ENCODE measurements at places on chromosomes 3 and 15.
A peak's percentile ranks its signal among the peaks of the same experiment; 100 is the strongest.

GRCh38 chr3:57706462-57706861, 13.6 kb upstream of the DENND6A start:
- no peak for DNase-seq

DNA sequence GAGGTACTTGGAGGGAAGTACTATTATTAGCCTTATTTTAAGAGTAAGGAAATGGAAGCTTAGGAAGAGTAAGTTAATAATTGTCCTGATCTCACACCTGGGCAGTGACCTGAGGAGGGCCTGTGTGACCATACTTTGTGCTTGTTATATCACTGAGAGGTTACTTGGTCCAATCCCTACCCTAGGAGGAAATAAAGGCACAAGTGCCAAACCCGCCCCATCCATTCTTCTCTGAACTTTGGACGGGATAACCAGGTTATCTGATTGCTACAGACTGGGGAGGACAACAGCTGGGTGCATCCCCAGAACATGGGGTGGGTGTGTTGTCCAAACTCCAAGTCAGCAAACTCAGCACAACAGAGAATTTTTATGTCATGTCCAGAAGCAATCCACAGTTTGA, 77.7 kb upstream of the NR2E3 start:
- DNase-seq, result no peak

GRCh38 chr3:17979252-17979651, 236.8 kb upstream of the TBC1D5 start:
- DNase-seq, result no peak

DNA sequence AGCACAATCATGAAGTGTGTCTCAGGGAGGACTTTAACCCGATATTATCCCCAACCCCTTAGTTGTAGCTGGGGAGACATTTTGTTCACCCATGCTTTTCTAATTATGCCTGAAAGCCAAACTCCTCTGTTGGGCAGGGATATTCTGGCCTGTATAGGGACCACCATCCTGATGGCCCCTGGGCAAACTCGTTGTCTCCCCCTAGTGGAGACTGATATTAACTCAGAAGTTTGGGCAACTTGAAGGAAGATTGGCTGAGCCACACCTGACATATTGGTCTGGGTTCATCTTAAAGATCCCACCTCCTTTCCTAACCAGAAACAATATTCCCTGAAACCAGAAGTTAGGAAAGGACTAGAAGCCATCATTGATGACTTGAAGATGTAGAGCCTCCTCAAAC, 42.3 kb downstream of the TM4SF18 start:
- peak; percentile 3 for DNase-seq

DNA sequence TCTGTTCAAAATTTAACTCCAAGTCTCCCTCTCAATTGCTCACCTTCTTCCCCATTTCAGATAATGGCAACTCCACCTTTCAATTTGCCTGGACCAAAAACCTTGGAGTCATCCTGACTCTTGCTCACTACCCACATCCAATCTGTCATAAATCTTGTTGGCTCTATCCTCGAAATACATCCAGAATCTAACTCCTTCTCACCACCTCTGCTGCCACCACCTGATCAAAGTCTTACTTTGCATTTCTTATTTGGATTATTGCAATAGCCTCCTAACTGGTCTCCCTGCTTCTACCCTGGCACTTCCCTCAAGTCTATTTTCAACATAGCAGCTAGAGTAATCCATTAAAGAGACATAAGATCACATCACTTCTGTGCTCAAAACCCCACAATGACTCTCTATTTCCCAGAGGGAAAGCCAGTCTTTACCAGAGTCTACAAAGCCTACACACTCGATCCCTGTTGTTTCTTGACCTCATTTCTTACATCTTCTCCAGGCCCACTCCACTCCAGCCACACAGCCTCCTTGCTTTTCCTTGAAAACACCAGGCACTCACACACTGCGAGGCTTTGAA, 86.6 kb downstream of the GPR156 start:
- peak; percentile 21 for DNase-seq

GRCh38 chr3:114887806-114888205, 259.3 kb downstream of the ZBTB20 start:
- no peak for DNase-seq

GRCh38 chr3:70982700-70983140, 600.8 kb downstream of the FOXP1 start:
- DNase-seq, result no peak

DNA sequence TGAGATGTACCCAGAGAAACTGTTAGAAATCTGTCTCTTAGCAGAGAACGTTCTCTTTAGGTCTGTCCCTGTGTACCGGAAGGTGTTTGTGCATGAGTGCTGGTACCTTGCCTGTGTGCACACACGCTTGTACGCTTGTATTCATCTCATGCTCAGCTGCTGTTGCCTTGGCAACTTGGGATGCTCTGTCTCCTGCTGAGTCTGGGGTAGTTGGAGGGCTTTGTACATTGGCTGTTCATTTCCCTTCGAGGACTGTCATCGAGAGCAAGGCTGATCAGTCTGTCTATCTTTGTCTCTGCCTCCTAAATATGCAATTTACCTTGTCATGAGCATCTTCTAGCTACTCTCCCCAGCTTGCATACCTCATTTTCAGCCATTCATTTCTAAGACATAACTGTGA, 147.2 kb downstream of the SLCO3A1 start:
- DNase-seq, result no peak

GRCh38 chr3:67689806-67690205, 35.4 kb upstream of the SUCLG2 start:
- no peak for DNase-seq

- no peak for DNase-seq
Measured at GRCh38 chr3:99774467-99774866, 43.2 kb upstream of the CMSS1 start.

- no peak for DNase-seq
Measured at GRCh38 chr15:48333540-48333939, 2.3 kb downstream of the DUT start.

DNA sequence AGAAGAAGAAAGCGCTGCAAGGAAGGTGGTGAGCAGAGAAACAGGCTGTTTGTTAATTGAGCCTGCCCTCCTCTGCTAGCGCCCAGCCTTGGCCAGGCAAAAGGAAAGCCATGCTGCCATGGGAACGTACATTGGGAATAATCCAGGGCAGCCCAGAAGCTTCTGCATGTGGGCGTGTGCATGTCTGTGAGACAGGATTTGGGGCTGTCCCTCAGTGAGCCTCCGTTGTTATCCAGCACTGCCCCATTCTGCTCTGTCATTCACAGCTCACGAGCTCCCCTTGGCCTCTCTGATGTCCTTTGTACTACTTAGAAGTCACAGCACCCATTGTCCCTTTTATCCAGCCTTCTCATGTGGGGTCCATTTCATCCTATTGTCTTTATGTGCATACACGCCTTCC, 239.1 kb upstream of the ROPN1 start:
- no peak for DNase-seq

GRCh38 chr3:32630266-32630665, 54.7 kb upstream of the CNOT10 start:
- no peak for DNase-seq

DNA sequence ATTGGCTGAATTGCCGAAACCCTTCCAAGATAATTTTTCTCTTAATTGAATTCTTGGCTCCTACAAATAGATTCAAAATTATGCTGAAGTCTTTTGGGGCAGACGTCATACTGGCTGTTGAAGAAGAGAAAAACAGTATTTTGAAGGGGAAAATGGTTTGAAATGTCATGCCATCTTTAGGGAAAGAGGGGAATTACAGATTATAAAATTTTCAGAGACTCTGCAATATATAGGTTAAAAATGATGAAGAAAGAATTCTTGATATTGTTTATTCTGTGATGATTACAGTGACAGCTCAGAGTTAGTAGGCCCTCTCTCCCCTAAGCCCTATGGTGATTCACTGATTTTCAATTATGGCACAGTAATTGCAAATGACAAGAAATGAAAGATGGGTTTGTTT, 86.1 kb downstream of the CGNL1 start:
- no peak for DNase-seq

- DNase-seq, result no peak
Measured at GRCh38 chr3:177837951-177838655, 640.8 kb upstream of the TBL1XR1 start.

DNA sequence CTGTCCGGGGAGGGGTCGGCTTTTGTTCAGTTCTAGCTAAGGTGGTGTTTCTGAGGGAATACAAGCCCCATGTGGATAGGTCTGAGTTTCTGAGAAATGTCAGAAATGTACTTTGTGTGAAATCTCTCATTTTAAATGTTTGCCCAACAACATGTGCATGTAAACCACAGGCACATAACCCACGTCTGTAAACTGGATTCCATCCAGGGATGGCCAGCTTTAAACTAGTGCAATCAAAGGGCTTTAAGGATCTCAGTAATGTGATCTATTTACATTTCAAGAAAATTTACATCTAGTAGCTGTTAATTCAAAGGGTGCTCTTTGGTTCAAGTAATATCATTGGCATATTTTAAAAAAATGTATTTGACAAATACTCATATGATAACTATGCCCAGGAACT, 52.0 kb downstream of the POLR2M start:
- DNase-seq, result no peak

DNA sequence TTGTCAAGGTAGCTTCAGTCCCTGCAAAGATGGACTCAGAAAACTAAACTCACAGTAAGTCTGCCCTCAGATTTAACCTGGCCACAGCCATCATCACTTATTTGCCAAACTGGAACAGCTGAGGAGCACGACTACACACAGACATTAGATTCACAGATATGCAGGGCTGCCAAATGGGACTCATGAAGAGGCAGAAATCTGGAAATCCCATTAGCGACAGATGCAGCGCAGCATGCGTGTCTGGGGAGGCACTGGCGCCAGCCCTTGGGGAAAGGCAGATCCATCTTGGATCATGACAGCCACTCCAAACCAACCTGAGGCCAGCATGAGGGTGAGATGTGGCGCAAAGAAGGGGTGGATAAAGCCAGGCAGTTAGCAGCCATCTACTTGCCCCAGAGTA, 160.7 kb upstream of the TSC22D2 start:
- DNase-seq, result no peak

- DNase-seq, result peak; percentile 89
Measured at GRCh38 chr3:175187586-175187985, 328.5 kb downstream of the NAALADL2 start.

GRCh38 chr3:73624821-73625665, at the start of gene PDZRN3:
Gene PDZRN3, minus strand, starts transcription at chr3:73624941.
- DNase-seq, result peak; percentile 33

- DNase-seq, result no peak
Measured at GRCh38 chr3:194386648-194387047, 12.4 kb downstream of the GP5 start.

DNA sequence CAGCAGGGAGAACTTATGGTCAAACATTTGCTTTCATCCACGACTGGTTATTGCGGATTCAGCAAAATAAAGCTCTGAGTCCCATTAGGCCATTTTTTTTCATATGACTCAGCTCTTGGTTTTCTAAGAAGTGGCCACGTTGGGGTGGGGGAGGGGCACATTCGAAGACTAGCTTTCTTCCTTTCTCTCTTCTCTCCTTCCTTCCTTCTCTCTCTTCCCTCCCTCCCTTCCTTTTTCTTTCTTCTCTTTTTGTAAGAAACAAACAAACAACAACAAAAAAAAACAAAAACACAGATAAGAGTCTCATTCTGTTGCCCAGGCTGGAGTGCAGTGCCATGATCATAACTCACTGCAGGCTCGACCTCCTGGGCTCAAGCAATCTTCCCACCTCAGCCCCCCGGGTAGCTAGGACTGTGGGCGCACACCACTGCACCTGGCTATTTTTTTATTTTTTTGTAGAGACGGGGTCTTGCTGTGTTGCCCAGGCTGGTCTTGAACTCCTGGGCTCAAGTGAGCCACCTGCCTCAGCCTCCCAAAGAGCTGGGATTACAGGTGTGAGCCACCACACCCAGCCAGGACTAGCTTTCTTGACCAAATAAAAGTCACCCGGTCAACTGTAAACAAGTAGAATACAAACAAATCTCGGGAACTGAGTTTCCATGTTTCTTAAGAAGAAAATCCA, 41.6 kb downstream of the ABCC5 start:
- DNase-seq, result no peak

GRCh38 chr15:58981808-58982475, 5.5 kb upstream of the RNF111 start:
- no peak for DNase-seq

DNA sequence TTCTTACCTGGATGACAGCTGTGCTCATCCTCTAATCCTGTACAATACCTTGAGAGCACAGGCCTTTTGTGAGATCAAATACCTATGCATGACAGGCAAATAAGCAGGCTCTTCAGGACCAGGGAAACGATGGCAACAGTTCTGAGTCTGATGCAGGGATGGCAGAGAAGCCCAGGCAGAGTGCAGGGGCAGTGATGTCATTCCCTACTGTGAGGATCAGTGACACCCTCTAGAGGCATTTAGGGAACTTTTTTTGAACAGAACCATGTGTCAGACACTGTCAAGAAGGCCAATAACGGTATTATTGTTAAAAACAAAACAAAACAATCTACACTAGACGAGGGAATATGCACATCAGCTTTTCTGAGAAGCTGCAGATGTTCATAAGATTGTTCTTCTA, 314.8 kb upstream of the CTDSPL start:
- no peak for DNase-seq

- DNase-seq, result no peak
Measured at GRCh38 chr3:135078283-135078682, 283.2 kb downstream of the EPHB1 start.

DNA sequence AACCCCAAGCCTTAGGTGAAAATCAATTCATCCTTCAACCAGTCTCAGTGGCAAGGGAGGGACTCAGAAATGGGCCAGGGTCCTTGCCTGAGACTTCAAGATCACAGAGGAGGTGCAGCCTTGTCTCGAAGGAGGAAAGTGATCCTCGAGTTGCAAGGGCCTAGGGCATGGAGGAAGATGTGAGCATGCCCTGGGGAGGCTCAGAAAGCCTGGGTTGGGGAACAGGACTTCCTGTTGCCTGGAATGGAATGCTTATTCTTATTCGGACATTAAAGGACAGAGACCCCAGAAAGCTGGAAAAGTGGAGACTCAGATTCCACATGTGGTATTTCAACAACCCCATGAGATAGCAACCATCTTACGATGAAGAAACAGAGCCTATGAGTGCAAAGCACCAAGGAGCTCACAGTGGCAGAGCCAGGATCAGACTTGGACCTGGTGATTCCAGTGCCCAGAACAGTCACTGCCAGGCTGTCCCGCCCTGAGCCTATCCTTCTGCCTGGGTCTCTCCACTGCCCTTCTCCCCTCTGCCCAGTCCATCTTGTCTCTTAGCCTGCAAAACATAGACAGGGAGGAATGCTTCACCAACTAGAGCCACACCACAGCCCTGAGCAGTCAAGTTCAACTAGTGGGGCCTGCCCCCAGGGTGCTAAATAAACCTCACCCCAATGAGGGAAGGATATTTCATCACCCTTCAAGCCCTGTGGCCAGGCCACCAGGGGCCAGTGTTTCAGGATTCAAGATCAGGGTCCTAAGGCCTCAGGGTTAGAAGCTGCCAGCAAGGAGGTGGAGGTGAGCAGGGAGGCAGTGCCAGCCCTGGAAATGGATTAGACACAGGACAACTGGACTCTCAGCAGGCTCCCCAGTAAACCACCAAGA, 21.9 kb downstream of the DAPK2 start:
- DNase-seq, result no peak

Data from NCI-H1105 (cell line).